ENCODE measurements at places on chromosomes 2 and 18.
A peak's percentile ranks its signal among the peaks of the same experiment; 100 is the strongest.

DNA sequence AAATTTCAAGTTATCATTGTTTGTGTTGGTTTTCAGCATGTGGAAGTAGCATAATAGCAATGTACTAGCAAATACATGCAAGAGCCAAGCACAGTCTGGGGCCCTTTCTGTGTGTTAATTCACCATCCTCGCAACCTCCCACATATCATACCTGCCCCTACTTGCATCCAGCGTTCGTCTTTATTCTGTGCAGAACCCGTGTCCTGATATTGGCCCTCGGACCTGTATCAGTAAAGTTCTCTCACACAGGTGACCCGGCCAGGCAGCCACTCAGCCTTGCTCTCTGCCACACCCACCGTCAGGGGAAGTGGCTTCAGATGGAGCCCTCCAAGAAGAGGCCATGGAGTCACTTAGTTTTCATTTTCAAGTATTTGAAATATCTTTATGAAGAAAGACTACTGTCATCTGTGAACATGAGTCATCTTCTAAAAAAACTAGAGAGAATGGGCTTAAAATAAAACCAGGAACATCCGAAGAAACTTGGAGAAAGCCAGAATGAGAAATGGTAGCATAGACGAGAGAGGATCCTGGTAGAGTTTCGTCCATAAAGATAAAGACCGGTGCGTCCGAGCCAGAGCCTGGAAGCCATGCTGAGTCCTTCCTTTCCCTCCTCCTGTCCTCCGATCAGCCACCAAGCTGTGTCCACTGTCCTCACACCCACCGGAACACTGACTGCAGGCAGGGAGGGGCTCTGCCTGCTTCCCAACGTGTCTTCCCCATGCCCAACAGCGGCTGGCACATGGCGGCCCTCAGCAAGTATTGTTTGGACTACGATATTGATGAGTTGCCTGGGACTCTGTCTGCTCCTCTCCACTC, 57.3 kb upstream of the RPL31 start:
- DNase-seq: no peak

GRCh38 chr18:37403100-37403781, 162.4 kb downstream of the CELF4 start:
- DNase-seq: no peak

- DNase-seq: no peak
These were observed 187.8 kb downstream of the FTCDNL1 start for GRCh38 chr2:199663157-199663556.

- no peak for DNase-seq
These were observed 138.1 kb downstream of the SCG2 start for GRCh38 chr2:223464071-223464470.

DNA sequence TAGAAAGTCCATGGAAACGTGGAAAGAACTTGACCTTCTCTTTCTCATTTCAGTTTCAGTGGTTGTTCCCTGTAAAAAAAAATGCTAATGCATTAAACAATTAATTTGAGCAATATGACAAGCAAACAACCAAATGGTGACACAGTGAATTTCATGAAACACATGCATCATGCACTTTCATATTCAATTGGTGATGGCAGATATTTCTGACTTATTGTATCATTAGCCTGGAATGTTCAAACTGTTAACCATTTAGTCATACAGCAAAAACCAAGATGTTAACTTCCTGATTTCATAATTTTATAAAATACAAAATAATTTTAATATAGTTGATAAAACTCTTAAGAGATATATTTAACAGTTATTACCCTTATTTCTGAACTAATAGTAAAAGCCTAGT, 85.5 kb downstream of the SCN1A start:
- DNase-seq: no peak

DNA sequence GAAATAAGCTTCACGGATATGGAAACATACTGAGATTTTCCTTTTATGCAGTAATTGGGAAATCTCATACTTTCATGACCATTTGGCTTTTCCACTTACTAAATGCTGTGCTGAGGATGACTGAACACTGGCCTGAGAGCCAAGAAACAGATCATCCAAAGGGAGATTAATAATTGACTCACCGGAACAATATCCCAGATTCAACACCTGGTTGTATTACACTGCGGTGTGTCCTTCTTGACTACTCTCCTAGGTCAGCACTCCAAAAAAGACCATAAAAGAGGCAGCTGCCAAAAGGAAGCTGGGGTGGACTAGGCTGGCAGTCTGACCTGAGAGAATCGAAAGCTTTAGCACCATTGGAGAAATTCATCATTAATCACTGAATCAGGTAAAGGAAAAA, 469.1 kb downstream of the CBLN2 start:
- DNase-seq: no peak

- DNase-seq: no peak
These were observed 49.6 kb downstream of the COL5A2 start for GRCh38 chr2:189129971-189130370.

- no peak for DNase-seq
These were observed 10.0 kb upstream of the GCA start for GRCh38 chr2:162333968-162334367.

- DNase-seq: peak; percentile 9
These were observed 9.4 kb upstream of the GBX2 start for GRCh38 chr2:236177604-236177966.

DNA sequence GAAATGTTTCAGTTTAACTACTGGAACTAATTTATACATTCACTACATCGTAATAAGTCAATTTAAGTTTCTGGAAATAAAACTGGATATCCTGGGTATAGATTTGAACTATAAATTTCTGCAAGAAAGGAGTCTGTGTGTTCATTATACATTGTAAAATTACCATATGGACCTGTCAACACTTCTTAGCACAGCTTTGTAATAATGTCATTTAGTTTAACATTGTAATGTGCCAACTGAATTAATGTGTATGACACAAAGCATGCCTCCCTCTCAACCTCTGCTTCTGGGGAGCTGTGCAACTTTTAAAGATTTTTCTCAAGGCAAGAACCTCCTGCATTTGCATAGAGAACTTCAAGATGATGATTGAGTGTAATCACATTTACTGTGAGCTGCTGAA, 213.7 kb upstream of the GALNT5 start:
- DNase-seq: no peak

DNA sequence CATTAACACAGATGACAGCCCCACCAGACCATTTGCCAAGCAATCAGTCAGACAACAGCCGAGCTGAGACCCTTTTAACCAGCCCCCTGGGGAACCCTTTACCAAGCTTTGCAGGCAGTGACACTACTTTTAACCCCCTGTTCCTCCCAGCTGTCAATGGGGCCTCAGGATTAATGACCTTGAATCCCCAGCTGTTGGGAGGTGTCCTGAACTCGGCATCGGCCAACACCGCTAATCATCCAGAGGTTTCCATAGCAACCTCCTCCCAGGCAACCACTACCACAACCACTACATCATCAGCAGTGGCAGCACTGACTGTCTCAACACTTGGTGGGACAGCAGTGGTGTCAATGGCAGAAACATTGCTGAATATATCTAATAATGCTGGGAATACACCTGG, 160.9 kb upstream of the EPC2 start:
- DNase-seq: no peak

- no peak for DNase-seq
These were observed 131.9 kb upstream of the SPRED2 start for GRCh38 chr2:65564299-65564698.

GRCh38 chr2:239249776-239250175, 151.0 kb downstream of the HDAC4 start:
- DNase-seq: no peak

- DNase-seq: peak; percentile 54
These were observed 29.5 kb downstream of the PAX8 start for GRCh38 chr2:113248997-113249770.

All from T1000 (cell line).